ENCODE measurements at places on chromosomes 4 and X.

- peak; percentile 78 for DNase-seq
Measured at GRCh38 chr4:32135642-32136041, 1415.5 kb downstream of the PCDH7 start.

DNA sequence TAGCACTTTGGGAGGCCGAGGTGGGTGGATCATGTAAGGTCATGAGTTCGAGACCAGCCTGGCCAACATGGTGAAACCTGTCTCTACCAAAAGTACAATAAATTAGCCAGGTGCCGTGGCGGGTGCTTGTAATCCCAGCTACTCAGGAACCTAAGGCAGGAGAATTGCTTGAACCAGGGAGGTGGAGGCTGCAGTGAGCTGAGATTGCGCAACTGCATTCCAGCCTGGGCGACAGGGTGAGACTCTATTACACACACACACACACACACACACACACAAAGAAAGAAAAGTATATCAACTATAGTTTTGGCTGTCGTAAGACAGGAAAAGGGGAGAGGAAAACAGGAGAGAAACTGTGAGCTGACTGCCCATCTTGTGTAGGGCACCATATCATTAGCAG is 171.7 kb downstream of the ADAMTS3 start:
- DNase-seq = peak; percentile 10

- DNase-seq = peak; percentile 76
Measured at GRCh38 chr4:166153548-166153947, 280.5 kb downstream of the TLL1 start.

- DNase-seq = peak; percentile 5
Measured at GRCh38 chrX:100829730-100830129, 9.5 kb downstream of the CSTF2 start.

DNA sequence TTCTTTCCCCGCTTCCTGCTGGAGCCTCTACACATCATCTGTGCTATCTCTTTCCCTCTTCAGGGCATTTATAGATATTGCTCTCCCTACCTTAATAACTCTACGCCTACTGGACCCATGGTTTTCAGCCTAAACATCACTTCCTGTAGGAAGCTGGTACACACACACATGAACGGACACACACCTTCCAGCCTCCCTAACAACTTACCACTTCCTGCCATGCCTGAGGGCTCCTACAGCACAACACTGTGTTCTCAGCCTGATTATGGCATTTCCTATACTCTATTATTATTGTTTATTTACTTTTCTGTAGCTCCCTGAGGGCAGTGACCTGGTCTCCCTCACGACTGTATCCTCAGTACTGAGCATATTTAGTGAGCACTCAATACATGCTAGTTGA is 163.6 kb upstream of the MAP3K15 start:
- DNase-seq = no peak

- no peak for DNase-seq
Measured at GRCh38 chrX:34805951-34806350, 136.6 kb upstream of the FAM47B start.

GRCh38 chr4:39698424-39699009 is 581 bp downstream of the UBE2K start:
- DNase-seq = no peak

- DNase-seq = no peak
Measured at GRCh38 chr4:143391895-143392294, 55.2 kb downstream of the GAB1 start.

DNA sequence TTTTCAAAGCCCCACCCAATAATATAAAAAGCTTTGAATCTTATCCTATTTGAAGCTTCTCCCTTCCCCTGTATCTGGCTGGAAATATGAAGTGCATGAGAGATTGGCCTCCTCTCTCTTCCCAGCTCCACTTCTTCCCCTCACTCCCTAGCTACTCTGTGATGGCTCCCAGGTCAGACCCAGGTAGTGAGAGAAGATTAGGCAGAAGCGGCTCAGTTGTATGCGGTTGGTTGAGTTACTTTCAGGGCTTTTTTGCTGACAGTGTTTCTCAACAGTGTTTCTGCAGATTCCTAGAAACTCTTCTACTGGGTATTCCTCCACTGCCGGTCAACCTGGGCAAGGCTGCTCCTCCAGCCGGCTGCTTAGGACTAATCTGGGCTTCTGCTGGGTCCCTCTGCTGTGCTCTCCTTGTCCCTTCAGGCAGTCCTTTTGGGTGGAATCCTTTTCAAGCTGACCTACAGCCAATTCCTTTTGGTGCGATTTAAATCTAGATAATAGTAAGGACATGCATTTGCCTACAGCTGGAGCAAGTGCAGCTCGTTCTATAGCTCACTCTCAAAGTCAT is 87.4 kb upstream of the SLC7A11 start:
- DNase-seq = no peak

- no peak for DNase-seq
Measured at GRCh38 chr4:3851211-3851610, 85.0 kb downstream of the ADRA2C start.

DNA sequence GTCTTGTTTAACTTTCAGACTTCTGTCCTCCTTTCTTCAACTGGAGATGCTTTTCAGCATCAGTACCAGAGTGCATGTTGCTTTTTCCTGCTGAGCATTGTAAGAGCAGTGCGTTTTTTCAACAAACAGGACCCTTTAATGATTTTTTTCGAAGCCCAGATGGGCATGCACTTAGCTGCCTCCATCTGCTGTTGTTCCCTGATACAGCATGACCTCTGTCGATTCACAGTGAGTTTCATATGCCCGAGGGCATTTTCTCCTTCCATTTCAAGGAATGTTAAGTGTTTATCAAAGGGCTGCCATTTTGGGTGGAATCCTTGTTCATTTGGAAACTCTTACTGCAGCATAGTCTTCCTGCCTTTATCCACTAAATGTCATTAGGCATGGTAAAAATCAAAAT is 428.6 kb downstream of the DTHD1 start:
- no peak for DNase-seq

DNA sequence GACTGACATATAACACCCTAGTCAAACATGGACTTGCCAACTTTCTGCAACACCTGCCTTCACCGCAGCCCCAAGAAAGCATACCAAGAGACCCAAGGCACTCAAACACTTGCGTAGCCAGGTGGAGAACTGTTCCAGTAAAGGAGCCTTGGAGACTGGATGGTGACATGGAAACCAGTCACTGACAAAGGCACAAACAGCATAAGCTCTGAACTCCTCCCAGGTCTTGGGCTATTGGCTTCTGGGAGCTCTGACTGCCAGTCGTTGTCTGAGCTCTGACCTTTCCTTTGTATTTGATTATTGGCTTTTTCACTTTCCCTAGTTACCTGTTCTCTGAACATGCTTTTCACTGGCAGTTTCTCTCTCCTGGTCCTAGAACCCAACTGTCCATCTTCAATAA is 38.3 kb downstream of the ARAP2 start:
- no peak for DNase-seq

DNA sequence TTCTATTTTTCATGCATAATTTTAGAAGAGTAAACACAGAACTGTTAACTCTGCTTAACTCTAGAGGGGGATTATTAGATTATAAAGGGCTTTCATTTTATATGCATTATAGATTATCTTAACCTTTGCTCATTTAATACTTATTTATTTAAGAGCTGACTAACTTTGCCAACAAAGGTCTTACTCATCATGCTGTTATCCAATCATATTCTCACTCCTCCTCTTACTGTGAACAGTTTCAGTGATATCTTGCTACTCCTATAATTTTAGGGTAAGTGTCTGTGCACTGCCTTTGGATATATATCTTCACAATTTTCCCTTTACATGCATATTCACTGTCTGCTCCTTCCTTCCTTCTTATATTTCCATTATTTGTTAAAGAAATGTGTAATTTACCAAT is 1814.9 kb downstream of the STIM2 start:
- no peak for DNase-seq

- DNase-seq = no peak
Measured at GRCh38 chr4:22245294-22245693, 270.6 kb downstream of the ADGRA3 start.

GRCh38 chr4:126123611-126124325 is 809.0 kb downstream of the FAT4 start:
- peak; percentile 5 for DNase-seq

DNA sequence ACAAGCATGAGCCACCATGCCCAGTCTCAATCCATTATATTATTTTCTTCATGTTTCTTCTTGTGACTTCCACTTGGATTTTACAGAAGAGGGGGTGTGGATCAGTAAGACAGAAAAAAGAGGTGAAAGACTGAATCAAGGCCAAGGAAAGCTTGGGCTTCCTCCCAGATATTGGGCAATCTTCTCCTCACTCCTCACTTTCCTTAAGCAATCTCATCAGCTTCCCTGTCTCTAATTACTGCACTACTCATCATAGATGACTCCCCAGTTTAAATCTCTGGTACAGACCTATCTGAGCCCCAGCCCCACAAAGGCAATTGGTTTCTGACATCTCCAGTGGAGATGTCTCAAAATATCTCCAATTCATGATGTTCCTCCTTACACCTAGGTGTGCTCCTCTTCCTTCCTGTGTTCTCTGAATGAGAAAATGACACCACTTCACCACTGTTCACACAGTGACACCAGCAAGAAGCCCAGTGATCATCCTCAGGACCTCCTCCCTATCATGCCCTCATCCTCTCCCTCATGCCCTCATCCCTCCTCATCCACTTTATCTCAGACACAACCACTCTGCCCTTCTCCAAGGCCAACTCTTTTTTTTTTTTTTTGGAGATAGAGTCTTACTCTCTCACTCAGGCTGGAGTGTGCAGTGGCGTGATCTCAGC is 44.8 kb upstream of the HERC6 start:
- DNase-seq = peak; percentile 78

GRCh38 chrX:154020536-154021115 is 924 bp upstream of the IRAK1 start:
- no peak for DNase-seq

DNA sequence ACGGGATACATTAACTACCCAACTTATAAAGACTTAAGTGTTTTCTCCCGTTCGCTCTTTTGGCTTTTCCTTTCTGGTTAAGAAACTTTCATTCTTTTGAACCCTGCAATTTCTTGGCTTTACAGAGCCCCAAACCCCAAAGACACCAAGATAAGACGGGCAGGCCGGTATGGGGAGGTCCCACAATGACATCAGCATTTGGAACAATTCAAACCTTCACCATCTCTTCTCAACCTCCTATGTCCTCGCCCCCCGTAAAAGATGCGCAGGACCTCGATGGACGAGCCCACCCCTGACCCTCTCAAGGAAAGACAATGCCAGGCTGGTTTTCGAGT is 999 bp downstream of the ZNF518B start:
- no peak for DNase-seq

- DNase-seq = peak; percentile 10
Measured at GRCh38 chrX:69222103-69223090, 57.1 kb upstream of the PJA1 start.

DNA sequence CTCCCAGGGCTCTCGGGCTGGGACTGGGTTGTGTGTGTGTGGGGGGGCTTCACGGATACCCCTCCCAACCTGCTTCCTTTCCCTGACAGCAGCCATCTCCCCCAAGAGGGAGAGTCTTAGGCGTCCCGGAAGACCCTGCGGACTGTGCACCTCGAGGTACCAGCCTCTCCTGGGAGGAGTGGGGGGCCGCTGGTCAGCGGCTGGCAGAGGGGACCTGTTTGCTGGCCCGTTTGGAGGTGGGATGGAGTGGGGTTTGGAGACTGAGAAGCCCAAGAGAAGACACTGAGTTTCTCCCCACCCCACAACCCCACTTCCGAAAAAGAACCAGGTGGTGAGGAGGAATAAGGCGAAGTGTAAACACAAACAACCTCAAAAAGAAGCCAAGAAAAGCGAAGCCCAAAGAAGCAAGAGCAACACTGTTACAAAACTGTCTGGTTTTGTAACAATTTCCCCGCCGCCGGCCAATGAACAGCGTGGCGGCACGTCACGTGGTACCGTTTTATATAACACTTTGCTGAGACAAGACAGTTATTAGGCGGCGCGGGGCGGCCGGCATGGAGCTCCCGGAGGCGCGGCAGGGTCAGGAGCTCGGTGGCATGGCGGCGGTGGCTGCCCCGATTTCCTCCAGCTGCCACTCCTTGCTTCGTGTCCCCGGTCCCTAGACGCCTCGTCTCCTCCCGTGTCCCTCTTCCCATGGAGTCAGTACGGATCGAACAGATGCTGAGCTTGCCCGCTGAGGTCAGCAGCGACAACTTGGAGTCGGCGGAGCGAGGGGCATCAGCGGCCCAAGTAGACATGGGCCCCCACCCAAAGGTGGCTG is at the start of gene LONRF3:
Gene LONRF3, plus strand, starts transcription at position 531 of the 820 bp plus-strand sequence. Its CDS starts 163 bp downstream, at position 694.
- no peak for DNase-seq

GRCh38 chr4:10092481-10093270 is 23.9 kb downstream of the WDR1 start:
- DNase-seq = no peak

DNA sequence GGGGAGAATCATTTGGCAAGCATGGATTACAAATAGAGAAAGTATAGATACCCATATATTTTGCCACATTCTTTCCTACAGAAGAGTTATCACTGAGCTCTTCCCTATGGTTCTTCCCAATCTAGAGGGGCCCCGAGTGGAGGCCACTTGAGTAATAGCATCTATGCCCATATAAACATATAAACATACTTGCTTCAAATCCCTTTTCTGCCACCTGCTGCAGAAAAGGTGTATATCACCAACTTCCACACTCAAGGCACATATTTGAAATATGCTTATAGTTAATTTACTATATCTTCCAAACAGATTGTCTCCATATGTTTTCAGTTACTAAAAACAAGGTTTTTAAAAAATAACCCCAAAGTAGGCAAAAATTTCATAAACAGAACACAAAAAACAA is 642.8 kb upstream of the DIPK2B start:
- no peak for DNase-seq

- DNase-seq = no peak
Measured at GRCh38 chr4:181350615-181351415, 892.4 kb upstream of the TENM3 start.

- DNase-seq = no peak
Measured at GRCh38 chr4:985123-985830, 1.6 kb upstream of the IDUA start.

DNA sequence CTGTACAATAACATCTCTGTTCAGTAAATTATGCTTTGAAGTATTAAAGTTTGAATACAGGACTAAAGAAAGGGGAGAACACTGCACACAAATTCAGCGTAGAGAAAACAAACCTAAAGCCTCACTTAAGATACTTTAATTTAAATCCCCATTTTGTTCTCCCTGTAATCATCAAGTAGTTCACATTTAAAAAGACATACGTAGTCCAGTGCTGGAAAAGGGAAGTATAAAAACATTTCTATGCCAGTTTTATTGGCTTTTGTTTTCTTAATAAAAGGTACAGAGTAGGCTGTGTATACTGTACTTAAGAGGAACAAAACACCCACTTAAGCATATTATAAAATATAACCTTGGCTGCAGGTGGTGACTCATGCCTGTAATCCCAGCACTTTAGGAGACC is 101.6 kb downstream of the FGF16 start:
- no peak for DNase-seq

DNA sequence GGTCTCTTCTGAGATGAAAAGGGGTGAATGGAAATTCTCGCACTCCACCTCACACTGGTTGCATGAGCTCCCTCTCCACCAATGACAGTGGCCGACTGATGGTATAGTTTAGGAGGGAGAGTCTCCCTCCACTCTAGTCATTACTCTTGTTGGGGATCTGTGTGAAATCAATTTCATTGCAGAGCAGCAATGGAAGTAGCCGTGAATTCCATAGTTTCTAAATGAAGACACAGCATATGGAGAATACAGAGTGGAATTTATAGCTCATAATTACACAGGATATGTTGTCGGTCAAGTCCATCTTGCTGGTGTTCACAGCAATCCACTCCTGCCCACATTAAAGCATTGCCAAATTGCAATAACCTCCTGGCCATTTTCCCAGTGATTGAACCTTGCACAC is 426.0 kb downstream of the AFF2 start:
- no peak for DNase-seq

Data from skeletal muscle cell (primary cell).